ENCODE measurements at places on chromosomes 13 and 19.

DNA sequence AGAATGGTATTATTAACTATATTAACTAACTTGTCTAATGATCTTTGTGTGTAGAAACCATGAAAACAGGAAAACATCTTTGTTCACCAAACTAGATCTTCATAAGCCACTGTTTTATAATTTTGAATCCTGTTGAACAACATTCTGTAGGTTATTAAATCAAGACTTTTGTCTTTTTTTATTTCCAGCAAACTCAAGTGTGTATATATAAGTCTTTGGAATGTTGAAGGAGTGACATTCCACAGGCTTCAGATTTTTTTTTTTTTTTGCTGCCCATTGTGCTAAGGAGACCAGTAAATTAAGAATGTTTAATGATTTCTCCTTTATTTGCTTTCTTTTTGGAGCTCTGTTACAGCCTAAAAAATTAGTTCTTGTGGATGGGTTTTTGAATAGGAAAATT lies 89.6 kb downstream of the LMO7 start:
- DNase-seq: no peak

- DNase-seq: no peak
These were observed 42.2 kb upstream of the HNRNPA1L2 start for GRCh38 chr13:52599848-52600603.

- DNase-seq: no peak
These were observed at the start of gene EHD2 for GRCh38 chr19:47713046-47714021. Gene EHD2 (plus strand): TSS chr19:47713422. CDS start chr19:47716613, 3,191 bp downstream.

DNA sequence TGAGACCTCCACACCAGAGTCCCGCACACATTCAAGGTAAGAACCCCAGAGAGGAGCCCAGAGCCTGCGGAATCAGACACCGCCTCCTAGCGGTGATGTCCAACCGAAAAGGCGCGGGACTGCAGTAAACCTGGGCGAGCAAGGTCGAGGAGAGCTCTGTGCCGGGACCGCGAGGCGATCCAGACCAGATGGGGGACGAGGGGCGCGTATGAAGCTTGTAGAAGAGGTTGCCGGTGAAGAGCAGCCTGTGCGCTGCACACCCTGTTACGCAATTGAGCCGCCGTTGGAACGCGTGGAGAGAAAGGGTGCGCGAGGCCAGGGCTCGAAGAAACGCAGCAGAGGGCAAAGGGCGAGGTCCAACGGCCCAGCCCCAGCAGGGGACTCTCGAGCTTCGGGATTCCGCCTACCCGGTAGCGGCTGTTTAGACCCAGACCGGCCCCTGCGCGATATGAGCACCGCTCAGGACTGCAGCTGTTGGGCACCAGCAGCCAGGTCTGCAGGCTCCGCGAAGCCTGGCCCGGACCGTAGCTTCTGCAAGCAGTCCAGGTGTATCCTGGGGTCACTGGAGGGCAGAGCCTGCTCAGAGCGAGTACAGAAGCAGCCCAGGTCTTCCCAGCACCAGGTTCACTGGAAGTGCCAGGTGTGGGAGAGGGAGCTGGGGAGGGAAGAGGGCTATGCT lies 65.9 kb upstream of the ZNF599 start:
- DNase-seq: peak; percentile 67

DNA sequence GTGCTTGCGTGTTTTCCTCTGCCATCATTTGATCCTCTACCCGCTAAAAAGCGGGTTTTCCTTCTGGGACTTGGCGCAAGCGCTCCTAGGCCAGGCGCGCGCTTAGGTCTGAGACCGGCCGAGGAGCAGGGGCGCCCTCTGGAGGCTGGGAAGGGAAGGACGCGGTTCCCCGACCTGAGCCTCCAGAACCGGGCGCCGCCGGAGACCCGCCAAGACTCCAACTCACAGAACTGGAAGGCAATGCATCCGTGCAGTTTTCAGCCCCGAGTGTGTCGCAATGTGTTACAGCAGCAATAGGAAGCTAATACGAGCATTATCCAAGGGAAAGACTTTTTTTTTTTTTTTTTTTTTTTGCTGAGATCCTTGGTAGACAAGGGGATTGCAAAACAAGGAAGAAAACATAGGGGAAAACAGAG lies 190.9 kb downstream of the COL4A1 start:
- DNase-seq: peak; percentile 73

DNA sequence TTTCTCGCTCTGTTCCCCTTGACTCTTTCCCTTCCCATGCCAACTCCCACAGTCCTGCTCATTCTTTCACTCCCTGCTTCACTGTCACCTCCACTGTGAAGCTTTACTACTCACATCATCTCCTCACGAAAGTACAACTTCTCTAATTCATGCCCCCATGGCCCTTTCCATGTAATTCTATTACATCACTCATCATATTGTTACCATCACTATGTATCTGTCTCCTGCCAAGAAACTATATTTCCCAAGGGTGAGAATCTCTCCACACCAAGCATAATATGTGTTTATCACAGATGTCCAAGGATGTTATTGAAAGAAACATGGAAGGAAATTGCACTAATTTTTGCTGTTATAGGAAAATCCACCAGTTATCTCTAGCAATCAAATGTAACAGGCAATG lies 37.2 kb upstream of the LRCH1 start:
- DNase-seq: no peak

- no peak for DNase-seq
These were observed 1431.0 kb upstream of the ATXN8OS start for GRCh38 chr13:68676513-68677115.

DNA sequence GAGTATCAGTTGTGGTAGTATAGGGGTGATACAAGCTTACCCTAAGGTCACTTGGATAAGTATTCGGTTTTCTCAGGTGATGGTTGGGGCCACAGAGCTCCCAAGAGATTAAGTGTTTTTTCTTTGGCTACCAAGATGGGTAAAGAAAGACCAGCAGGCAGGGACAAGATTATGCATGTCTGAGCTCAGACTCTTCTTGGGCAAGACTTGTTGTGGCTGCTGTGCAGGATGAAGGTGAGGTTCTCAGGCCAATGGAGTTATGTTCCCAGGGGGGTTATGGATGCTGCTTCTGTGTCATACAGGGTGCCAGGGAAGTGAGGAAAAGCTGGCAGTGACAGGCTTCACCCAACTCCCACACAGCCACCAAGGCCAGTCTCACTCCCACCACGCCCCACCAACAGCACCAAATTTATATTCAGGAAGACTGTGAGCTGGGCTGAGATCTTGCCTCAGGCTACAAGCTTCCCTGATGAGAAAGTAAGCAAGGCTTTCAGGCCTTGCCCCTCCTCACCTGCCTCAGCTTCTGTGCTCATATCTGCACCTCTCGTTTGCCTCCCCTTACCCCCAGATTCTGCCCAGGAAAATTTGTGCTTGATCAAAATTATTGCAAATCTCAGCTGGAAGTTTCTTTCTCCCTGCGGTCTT lies 511.8 kb upstream of the SLITRK1 start:
- DNase-seq: no peak

- no peak for DNase-seq
These were observed 1.2 kb upstream of the ZFP36 start for GRCh38 chr19:39405261-39405957.

DNA sequence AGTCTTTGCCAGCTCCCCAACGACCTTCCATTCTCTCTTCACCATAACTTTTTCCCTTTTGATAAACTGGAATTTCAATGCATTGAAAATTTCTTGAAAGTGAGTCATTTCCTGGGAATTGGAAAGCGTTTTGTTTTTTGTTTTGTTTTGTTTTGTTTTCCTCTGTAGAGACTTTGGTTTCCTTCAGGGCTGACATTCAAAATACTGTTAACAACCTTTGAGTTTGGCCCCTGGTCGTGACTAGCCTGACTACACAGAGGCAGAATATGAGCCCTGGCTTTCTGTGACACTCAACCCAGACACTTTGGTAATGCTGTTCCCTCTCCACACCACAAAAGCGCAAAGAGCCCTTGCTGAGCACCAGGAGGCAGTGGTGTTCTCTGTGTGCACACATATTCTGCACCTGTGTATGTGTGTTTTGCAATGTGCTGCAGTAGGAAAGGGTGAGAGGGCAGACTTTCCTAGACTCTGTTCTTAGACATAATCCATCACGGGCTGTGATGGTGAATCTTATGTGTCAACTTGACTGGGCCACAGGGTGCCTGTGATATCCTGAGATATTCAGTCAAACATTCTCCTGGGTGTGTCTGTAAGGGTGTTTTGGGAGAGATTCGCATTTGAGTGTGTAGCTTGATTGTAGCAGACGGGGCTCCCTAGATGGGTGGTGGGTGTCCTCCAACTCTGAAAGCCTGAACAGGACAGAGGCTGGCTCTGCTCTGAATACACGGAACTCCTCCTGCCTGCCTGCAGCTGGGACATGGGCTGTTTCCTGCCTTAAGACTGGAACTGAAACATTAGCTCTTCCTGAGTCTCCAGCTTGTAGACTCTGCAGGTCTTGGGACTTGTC lies 29.5 kb upstream of the ANKRD10 start:
- DNase-seq: no peak

DNA sequence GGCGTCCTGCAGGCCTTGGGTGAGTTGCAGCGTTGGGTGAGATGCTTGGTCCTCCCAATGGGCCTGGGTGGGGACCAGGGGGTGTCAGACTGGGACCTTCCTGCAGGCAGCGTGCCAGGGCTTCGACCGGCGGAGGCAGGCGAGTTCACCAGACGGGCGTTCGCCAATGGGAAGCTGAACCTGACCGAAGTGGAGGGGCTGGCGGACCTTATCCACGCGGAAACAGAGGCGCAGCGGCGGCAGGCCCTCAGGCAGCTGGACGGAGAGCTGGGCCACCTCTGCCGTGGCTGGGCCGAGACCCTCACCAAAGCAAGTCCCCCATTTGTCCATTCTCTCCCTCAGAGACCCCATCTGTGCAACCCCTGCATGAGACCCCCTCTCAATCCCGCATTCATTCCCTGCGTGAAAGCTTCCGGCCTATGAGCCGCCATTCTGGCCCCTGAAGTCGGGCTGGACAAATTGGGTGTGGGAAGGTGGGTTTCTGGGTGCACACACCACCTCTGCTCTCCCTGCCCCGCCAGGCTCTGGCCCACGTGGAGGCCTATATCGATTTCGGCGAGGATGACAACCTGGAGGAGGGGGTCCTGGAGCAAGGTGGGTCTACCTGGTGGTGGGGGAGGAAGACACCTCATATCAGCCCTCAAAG lies 1.2 kb downstream of the GTPBP3 start:
- no peak for DNase-seq

DNA sequence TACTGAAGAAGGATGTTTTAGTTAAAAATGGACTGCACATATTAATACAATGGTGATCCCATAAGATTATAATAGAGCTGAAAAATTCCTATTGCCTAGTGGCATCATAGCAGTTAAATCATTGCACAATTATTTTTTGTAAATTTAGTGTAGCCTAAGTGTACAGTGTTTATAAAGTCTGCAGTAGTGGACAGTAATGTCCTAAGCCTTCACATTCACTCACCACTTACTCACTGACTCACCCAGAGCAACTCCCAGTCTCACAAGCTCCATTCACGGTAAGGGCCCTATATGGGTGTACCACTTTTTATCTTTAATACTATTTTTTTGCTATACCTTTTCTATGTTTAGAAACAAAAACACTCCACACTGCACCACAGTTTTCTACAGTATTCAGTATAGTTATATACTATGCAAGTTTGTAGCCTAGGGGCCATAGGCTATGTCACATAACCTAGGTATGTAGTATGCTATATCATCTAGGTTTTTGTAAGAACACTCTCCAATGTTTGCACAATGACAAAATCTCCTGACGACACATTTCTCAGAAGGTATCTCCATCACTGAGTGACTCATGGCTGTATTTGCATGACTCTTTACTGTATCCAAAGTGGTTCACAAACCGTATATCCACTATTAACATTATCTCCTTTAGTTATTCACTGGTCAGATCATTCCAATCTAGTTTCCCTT lies 536.0 kb downstream of the KLF12 start:
- no peak for DNase-seq

DNA sequence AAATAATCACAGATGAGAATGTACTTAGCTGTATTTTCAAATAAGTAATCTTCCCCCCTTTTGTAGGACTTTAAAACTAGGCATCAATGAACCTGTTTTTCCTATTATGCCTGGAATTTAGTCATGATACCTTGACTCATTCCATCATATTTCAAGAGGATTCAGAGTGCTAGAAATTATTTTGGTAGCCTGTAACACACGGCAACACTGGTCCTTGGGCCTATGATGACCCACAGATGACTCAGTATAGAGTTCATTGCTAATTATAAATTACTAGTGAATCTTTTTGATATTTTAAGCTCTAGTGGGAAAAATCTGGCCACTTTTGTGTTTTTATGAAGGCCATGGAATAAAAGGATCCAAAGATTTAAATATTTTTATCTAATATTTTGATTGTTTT lies 26.0 kb upstream of the GARRE1 start:
- DNase-seq: no peak

DNA sequence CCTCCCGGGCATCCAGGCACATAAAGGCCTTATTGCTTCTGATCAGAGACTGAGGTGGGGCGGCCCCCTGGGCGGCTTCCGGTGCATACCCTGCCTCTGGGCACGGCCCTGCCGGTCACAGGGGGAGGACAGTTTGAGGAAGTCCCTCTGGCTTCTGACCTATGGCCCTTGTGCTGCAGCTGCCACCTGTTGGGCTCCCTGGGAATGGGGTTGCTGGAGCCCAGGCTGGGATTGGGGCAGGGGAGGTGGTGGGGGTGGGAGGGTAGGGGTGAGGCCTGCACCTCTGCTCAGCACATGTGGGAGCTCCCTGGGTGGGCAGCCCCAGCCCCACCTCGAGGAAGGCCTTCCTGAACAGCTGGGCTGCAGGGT lies 10.7 kb downstream of the ANO8 start:
- no peak for DNase-seq

- DNase-seq: no peak
These were observed 7.0 kb downstream of the FAM124A start for GRCh38 chr13:51229101-51229719.

DNA sequence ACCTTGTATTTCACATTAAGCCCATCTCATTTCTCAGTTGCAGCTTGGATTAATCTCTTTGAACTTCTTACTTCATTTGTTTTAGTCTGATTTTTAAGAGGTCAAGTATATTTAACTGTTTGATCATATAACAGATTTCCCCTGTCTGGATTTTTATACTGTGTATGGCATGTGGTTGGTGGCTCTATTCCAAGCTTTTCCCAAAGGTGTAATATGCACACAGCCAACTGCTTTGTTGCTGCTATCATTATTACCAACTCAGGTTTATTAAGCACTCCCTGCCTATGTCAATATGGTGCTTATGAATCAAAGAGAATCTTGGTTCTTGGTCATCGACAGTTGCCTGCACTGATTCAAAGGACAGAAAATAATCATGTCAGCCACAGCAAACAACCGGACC lies 92.6 kb downstream of the RAP2A start:
- no peak for DNase-seq

DNA sequence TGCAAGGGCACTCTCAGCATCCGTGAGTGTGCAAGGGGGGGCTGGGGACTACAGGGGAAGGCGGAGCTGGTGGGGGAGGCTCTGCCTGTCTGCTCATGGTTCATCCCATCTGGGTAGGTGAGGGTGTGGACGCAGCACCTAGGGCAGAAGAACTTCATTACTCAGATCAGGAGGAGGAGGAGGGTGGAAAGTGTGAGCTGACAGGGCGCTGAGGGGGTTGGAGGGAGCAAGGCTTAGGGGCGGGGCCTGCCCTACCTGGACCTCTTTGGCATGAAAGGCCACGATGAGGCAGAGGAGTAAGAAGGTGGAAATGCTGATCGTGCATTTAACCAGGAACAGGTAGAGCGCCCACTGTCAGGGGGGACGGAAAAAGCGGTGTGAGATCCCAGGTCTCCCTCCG lies 4.5 kb downstream of the KCNN4 start:
- DNase-seq: no peak
